Pons (tissue), 1 donor: ENCODE measurements at places on chromosomes 4 and X.
A peak's percentile ranks its signal among the peaks of the same experiment; 100 is the strongest.

DNA sequence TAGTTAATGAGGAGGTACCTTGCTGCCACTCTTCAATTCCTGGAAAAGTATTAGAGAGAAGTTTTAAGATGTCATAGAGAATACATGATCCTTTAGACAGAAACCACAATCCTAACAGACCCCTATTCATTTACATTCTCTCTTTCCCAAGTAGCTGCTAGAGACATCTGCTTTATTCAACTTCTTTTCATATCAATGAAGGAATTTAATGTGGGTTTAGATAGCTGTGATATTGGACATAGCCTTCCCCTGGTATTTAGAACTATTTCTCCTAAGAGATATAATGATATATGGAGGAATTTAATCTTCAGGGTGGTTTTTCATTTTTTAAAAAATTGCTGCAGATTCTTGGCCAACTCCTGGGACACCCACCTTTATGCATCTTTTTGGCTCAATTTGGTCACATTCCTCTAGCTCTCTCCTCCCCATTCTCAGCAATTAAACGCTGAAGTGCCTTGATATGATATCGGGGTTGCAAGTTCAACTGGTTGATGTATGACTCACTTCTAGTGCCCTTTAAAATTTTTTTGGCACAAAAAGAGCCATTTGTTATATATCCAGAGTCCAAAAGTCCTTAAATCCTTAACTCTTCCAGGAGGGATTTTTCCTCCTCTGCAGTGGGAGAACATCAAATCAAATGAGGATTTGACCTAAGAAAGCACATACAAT is 57.6 kb downstream of the DOCK11 start:
- no peak for DNase-seq

GRCh38 chr4:7843831-7844593 is 95.6 kb downstream of the AFAP1 start:
- no peak for DNase-seq

GRCh38 chrX:3516051-3516541 is 169.6 kb upstream of the MXRA5 start:
- DNase-seq = no peak

- no peak for DNase-seq
Observed at GRCh38 chr4:94934201-94934600, 176.4 kb downstream of the BMPR1B start.

DNA sequence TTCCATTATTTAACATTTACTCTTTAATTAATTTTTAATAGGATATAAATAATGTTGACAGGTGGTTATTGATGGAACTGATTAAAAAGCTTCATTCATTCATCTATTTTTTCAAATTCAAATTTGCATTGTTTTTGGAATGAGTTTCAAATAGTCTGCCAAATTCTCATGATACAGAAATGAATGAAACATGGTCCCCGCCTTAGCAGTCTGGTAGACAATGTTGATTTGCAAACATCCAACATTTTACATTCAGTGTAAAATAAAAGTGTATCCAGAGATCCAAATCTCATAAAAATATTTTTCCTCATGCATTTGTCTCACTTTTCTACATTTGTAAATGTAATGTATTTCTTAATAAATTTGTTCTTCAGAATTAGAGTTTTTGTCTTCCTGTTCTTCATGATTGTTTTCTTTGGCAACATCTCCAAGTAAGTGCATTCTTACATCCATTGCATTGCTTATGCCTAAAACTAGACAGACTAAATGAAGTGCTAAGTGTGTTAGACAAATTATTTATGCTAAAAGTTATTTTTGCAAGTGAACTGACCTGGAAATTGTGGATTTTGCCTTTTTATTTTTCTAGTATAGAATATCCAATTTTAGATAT is 142.3 kb downstream of the PCDH18 start:
- no peak for DNase-seq

DNA sequence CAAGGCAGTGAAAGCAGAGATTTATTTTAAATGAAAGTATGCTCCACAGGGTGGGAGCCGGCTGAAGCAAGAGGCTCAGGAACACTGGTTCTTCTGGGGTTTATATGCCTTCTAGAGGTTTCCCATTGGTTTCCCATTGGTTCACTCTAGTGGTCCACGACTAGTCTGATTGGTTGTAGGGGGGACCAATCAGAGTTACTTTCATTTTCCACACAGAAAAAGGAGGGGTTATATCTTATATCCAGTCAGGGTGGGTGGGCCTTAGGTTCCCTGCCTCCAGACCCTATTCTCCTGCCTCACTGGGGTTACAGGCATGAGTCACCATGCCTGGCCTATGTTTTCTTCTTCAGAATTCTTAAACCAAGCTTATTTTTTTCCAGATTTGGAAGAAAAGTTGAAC is 101.6 kb downstream of the KLHL8 start:
- no peak for DNase-seq

DNA sequence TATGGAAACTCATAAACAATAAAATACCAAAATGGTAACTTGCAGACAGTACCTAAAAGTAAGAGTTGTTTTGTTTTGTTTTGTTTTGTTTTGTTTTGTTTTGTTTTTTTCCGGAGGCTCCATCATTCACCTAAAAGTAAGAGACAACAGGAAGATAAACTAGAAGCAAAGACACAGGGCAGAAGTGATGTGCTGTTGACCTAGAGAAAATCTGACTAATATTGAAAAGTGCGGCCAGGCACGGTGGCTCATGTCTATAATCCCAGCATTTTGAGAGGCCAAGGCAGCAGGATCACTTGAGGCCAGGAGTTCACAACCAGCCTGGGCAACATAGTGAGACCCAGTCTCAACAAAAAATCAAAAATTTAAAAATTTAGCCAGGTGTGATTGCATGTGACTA is 5.6 kb upstream of the CENPC start:
- DNase-seq = no peak

DNA sequence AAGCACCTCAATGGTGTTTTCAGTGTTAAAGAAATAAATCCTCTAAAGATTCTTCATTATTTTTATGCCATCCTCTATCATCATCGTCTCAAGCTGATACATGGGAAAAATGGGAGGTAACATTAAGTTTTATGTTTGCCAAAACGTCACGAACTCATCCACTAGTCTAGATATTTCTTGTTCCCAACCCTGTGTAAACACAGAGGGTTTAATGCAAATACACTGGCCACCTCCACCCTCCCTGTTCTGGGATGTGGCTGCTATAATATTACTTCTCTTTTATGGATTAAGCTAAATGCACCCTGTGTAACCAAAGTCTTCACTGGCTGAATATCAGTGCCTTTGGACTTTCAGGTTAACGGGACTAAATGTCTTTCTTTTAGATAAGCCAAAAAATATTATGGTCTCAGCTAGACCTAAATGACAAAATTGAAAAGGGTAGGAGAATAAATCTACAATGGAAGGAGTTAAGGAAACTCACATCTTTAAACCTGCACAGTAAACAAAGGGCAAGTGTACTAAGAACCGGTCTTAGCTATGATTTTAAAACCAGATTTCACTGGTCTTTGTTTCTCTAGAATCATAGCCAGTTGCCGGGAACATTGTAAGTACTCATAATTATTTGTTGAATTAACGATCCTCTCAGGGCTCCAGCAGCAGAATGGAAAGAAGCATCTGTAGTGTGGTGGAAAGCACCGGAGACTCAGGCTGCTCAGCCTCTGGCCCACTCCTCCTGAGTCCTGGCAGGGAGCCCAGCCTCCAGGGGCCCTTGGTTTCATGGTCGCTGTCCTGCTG is 103.5 kb upstream of the NOCT start:
- DNase-seq = no peak

DNA sequence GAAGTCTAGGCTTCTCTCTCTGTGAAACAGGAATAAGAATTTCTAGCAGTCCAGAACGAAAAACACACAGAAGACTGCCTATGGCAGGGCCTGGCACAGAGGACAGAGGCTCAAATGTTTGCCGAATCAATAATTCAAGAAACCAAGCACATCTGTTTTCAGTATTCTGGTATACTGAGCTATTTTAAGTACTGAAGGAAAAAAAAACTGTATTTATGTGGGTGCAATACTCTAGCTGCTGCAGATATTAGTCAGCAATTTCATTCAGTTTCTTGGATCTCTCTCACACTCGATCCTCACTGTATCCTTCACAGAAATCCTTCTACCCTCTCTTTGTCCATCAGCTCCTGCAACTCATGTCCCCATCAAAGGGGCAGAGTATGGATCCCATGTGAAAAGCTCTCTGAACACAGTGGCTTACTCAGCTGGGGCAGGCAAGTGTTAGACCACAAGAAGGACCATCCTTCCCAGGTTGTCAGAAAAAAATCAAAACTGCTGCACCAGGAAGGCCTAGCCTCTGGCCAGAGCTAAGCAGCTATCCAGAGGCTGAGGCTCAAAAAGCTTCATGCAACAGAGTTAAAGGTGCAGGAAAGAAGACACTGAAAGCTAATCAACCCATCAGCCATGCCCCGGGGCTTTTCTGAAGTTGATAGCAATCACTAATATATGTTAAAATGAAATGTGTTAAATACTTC is 9.1 kb upstream of the USO1 start:
- DNase-seq = peak; percentile 59

DNA sequence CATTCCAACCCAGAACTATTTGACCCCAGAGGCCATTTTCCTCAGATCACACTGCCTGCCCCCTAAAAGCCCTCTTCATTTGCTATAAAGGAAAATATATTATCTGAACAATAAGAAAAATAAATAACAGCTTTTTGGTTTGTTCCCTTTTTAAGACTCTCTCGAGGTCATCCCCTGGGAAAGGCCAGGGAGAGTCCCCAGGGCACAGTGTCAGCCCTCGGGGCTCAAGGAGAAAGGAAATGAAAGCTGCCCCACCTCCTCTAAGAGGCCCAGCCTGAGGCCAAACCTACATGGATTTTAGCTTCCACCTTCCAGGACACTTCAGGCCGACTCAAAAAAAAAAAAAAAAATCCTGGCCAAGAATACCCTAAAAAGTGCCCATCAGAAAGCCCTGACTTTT is 97.6 kb downstream of the SH3KBP1 start:
- DNase-seq = no peak

GRCh38 chrX:154714925-154715324 is 36.0 kb downstream of the GAB3 start:
- DNase-seq = peak; percentile 58

DNA sequence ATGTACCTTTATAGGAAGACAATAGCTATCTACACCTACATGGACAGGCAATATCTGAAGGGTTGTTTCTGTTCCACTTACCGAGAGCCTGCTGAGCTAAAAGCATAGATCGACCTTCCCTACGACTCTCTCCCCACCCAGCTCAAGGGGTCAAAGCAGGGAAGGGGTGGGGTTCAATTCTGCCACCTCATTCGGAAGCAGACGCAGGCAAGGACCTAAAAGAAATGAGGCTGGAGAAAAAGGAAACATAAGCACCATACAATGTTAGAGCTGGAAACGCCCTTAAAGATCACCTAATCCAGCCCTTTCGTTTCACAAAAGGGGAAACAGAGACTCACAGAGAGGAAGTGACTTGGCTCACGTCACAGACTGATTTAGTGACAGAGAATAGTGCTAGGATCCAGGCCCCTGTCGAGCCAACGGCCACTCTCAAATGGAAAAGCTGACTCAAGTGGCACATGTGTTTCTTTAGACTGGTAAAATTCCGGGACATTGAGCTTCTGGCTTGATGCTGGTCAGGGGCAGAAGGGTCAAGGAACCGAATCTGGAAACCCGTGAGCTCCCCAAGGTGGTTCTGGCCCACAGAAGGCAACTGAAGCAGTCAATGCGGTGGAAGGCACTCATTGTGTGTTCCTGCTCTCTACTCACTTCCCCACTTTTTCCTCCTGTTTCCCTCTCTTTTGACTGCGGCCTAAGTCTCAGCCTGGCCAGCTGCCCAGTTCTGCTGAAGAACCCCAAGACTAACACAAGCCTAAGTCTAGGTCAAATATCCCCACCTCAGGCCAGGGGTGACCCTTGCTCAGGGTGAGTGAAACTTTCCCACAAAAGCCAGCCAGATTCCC is 7.5 kb downstream of the SEPTIN6 start:
- DNase-seq = peak; percentile 72
